T-cell (primary cell): ENCODE measurements at places on chromosomes 2 and 18. TPM values are rescaled to one million over a fixed set of nuclear protein-coding genes. Genes with fewer than 3 reads are reported as not detected.

- H3K27ac ChIP-seq = no peak overlapping the region
- H3K27me3 ChIP-seq = no peaks in the 10 kb centered on the region
- no peak overlapping the region for H3K4me3 ChIP-seq
Measured at GRCh38 chr2:1912771-1913170, 168.5 kb upstream of the PXDN start.

- peaks cover 26% of the 10 kb centered on the region for H3K4me1 ChIP-seq
- H3K27ac ChIP-seq = no peak overlapping the region
- no peak for DNase-seq
- H3K36me3 ChIP-seq = no peaks in the 10 kb centered on the region
Measured at GRCh38 chr2:176101842-176102241, 2.2 kb downstream of the HOXD12 start.

The SPHKAP gene
- total RNA-seq = not detected

- no peaks in the 10 kb centered on the region for H3K27me3 ChIP-seq
- DNase-seq = no peak
- no peak overlapping the region for H3K4me3 ChIP-seq
- H3K27ac ChIP-seq = no peak overlapping the region
- no peaks in the 10 kb centered on the region for H3K4me1 ChIP-seq
Measured at GRCh38 chr2:152920846-152921245, 202.4 kb downstream of the ARL6IP6 start.

DNA sequence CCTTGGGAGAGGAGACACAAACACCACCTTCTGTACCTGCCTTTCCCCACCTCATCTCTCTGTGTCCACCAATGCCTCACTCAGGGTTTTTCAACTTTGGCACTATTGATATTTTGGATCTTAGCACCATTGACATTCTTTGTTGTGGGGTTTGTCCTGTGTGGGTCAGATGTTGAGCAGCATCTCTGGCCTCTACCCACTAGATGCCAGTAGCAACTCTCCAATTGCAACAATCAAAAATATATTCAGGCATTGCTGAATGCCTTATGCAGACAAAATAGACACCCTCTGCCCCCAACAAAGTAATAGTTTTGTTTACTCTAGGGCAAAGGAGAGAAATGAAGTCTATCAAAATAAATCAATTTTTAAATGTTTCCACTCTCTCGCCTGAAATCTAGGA, 1384.3 kb upstream of the NXPH2 start:
- no peak for DNase-seq
- no peaks in the 10 kb centered on the region for H3K36me3 ChIP-seq
- H3K27ac ChIP-seq = no peak overlapping the region
- H3K4me3 ChIP-seq = no peak overlapping the region
- no peaks in the 10 kb centered on the region for H3K4me1 ChIP-seq

DNA sequence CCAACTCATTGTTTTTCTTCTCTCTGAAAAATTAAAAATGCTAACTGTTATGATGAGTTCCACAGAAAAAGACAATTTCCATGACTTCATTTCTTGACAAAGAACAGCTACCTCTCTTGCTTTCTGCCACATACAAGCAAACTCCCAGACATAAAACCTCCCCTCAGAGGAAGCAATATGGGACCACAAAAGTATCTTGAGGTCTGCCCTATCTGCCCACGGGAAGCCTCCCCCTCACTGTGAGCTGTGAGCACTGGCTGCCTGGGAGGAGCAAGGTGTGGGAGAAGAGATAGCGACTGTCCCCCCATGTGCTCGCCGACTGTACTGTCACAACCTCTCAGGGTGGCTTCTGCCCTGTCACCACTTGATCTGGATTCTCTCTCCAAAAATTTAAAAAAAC, 69.7 kb upstream of the NRP2 start:
- H3K4me3 ChIP-seq = no peak overlapping the region
- H3K36me3 ChIP-seq = no peaks in the 10 kb centered on the region
- no peak overlapping the region for H3K27ac ChIP-seq
- DNase-seq = no peak
- H3K4me1 ChIP-seq = peaks cover 7% of the 10 kb centered on the region

- no peaks in the 10 kb centered on the region for H3K36me3 ChIP-seq
- H3K4me1 ChIP-seq = no peaks in the 10 kb centered on the region
- no peak overlapping the region for H3K27ac ChIP-seq
- DNase-seq = no peak
- no peaks in the 10 kb centered on the region for H3K27me3 ChIP-seq
Measured at GRCh38 chr18:68478246-68478645, 236.7 kb downstream of the TMX3 start.

GRCh38 chr2:198595721-198596120, 791.3 kb downstream of the PLCL1 start:
- DNase-seq = no peak
- no peak overlapping the region for H3K4me3 ChIP-seq
- H3K27me3 ChIP-seq = no peaks in the 10 kb centered on the region
- no peak overlapping the region for H3K27ac ChIP-seq

The KCNG2 gene
- not detected for total RNA-seq

- no peaks in the 10 kb centered on the region for H3K36me3 ChIP-seq
- H3K27ac ChIP-seq = no peak overlapping the region
- H3K27me3 ChIP-seq = peaks cover 58% of the 10 kb centered on the region
- no peak overlapping the region for H3K4me3 ChIP-seq
Measured at GRCh38 chr2:172109988-172110811, 7.5 kb upstream of the DLX2 start.

The RAMP1 gene
- 0.85 TPM for total RNA-seq

The SKOR2 gene
- total RNA-seq = not detected

- peaks cover under 1% of the 10 kb centered on the region for H3K4me1 ChIP-seq
- H3K27ac ChIP-seq = no peak overlapping the region
- no peaks in the 10 kb centered on the region for H3K27me3 ChIP-seq
- H3K4me3 ChIP-seq = no peak overlapping the region
- no peaks in the 10 kb centered on the region for H3K36me3 ChIP-seq
Measured at GRCh38 chr18:58721566-58722239, 50.4 kb downstream of the MALT1 start.

The CRYGC gene
- total RNA-seq = not detected

GRCh38 chr2:197500503-197501131, 438 bp downstream of the HSPE1 start:
- H3K27ac ChIP-seq = peak overlapping the region; percentile 98
- H3K36me3 ChIP-seq = no peaks in the 10 kb centered on the region
- peak overlapping the region; percentile 91 for H3K4me3 ChIP-seq

The AQP4 gene
- total RNA-seq = 0.35 TPM

The VWC2L gene
- not detected for total RNA-seq

DNA sequence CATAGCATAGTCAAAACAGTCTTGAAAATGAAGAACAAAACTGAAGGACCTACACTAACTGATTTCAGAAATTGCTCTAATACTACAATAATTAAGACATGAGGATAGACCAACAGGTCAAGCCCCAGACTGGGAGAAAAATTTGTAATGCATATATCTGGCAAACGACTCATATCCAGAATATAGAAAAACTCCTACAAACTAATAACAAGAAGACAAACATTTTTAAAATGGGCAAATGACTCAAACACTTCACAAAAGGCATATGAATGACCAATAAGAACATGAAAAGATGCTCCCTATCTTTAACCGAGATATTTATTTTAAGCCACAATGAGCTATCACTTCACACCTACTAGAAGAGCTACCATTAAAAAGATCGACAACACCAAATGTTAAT, 14.2 kb downstream of the TGFBRAP1 start:
- H3K36me3 ChIP-seq = no peaks in the 10 kb centered on the region
- DNase-seq = no peak
- no peaks in the 10 kb centered on the region for H3K4me1 ChIP-seq
- H3K27me3 ChIP-seq = no peaks in the 10 kb centered on the region
- no peak overlapping the region for H3K4me3 ChIP-seq
- no peak overlapping the region for H3K27ac ChIP-seq

GRCh38 chr2:181140414-181140813, 160.0 kb downstream of the UBE2E3 start:
- H3K27me3 ChIP-seq = no peaks in the 10 kb centered on the region
- H3K4me1 ChIP-seq = peaks cover 25% of the 10 kb centered on the region
- H3K27ac ChIP-seq = peak overlapping the region; percentile 88

GRCh38 chr2:197497326-197497725, 2.3 kb downstream of the HSPD1 start:
- H3K27ac ChIP-seq = peak overlapping the region; percentile 98
- H3K4me1 ChIP-seq = peaks cover 30% of the 10 kb centered on the region
- H3K27me3 ChIP-seq = no peaks in the 10 kb centered on the region
- no peak overlapping the region for H3K4me3 ChIP-seq

DNA sequence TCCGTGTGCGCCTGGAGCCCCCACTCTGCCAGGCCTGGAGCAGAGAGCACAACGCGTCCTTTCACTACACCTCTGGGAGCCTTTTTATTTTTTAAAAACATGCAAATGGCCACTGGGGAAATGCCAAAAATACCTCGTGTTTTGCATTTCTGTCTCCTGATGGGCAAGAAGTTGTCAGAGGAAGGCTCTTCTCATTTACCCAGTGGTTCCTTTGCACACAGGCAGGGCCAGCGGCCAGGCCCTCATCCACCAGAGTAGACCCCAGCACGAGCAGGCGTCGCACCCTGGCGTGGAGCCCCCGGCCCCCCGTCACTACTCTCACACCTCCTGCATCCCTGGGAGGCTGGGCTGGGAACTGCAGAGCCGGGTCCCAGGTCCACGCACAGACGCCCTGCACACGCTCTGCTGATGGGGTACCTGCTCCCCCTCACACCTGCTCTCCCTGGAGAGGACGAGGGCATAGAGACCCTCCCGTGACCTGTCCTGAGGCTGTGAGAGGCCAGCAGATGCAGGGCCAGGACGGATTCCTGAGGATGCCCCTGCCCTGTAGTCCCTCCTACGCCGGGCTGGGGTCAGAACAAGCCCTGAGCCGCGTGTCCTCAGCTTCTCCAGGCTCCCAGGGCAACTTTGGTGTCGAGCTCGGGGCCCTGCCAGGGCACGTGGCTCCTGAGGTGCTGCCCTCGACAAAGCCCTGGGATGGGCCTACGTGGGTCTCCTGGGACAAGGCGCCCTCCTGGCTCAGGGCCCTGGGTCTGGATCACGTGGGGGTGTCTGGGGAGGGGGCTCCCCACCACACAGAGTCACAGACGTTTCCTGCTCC, 65.0 kb downstream of the NFATC1 start:
- H3K27me3 ChIP-seq = no peaks in the 10 kb centered on the region
- H3K4me1 ChIP-seq = no peaks in the 10 kb centered on the region
- H3K4me3 ChIP-seq = no peak overlapping the region
- peaks cover 14% of the 10 kb centered on the region for H3K36me3 ChIP-seq

The COLEC11 gene
- total RNA-seq = not detected

The FHOD3 gene
- total RNA-seq = not detected

GRCh38 chr2:62363166-62363565, 142.8 kb downstream of the TMEM17 start:
- DNase-seq = no peak
- H3K27me3 ChIP-seq = no peaks in the 10 kb centered on the region
- no peak overlapping the region for H3K4me3 ChIP-seq
- H3K36me3 ChIP-seq = no peaks in the 10 kb centered on the region
- no peak overlapping the region for H3K27ac ChIP-seq
- no peaks in the 10 kb centered on the region for H3K4me1 ChIP-seq

DNA sequence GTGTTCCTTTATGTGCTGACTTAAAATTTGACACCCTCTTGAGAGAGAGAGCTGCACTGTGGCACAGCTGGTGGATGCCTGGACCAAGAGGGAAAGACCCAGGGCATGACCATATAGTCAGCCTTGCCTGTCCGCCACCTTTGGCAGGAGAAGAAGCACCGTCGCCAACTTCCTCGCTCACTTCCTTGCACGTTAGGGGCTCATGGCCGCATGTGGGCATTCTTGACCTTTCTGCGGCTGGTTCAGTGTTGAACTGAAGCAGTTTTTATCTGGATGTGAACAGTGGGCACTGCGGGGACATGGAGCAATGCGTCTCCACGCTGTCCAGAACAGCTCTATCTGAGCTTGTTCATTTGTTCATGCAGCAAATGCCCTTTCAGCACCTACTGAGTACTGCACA, 66.9 kb downstream of the TRAPPC12 start:
- no peak overlapping the region for H3K27ac ChIP-seq
- H3K27me3 ChIP-seq = no peaks in the 10 kb centered on the region
- peaks cover 28% of the 10 kb centered on the region for H3K36me3 ChIP-seq
- no peak for DNase-seq

DNA sequence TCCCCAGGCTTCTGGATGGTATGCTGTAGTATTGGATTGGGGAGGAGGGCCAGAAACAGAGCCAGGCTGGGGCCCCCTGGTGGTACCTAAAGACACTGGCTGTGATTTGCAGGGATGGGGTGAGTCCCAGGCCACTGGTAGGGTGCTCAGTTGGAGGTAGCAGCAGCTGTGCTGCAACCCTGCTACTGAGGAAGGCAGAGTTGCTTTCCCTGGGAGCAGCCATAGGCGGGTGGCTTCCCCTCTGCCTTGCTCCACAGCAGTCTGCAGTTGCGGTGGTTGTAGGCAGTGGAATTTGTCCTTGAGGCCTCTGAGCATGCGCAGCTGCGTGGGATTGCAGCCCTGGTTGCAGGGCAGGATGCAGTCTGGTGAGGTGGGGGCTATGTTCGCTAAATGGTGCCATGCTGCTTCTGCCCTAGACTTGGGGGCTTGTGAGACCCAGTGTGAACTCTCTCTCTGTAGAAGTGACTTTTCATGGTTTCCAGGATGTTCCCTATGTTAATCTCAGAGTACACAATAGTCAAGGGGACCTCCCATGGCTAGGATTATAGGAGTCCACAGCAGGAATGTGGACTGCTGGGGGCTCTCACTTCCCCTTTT, 443.5 kb downstream of the XIRP2 start:
- H3K36me3 ChIP-seq = no peaks in the 10 kb centered on the region
- no peak for DNase-seq
- peaks cover 6% of the 10 kb centered on the region for H3K27me3 ChIP-seq
- no peak overlapping the region for H3K4me3 ChIP-seq
- no peak overlapping the region for H3K27ac ChIP-seq
